ENCODE measurements at places on chromosomes 12 and 14. TPM values are rescaled to one million over a fixed set of nuclear protein-coding genes. Genes with fewer than 3 reads are reported as not detected.
A peak's percentile ranks its signal among the peaks of the same experiment; 100 is the strongest.

Gene PARP11
- 12.0 TPM for total RNA-seq

- H3K27ac ChIP-seq: no peak overlapping the region
- H3K4me1 ChIP-seq: peaks cover 3% of the 10 kb centered on the region
- H3K36me3 ChIP-seq: no peaks in the 10 kb centered on the region
- DNase-seq: no peak
- no peaks in the 10 kb centered on the region for H3K27me3 ChIP-seq
- no peak overlapping the region for H3K4me3 ChIP-seq
Measured at GRCh38 chr14:33568935-33569579, 381.8 kb downstream of the EGLN3 start.

GRCh38 chr12:109827566-109828550 lies 5.3 kb downstream of the TRPV4 start:
- peaks cover 22% of the 10 kb centered on the region for H3K4me1 ChIP-seq
- H3K36me3 ChIP-seq: no peaks in the 10 kb centered on the region
- no peak for DNase-seq
- H3K4me3 ChIP-seq: no peak overlapping the region
- peak overlapping the region; percentile 29 for H3K27ac ChIP-seq
- peaks cover 17% of the 10 kb centered on the region for H3K27me3 ChIP-seq

GRCh38 chr12:32988982-32989381 lies 92.4 kb upstream of the PKP2 start:
- no peaks in the 10 kb centered on the region for H3K27me3 ChIP-seq
- H3K36me3 ChIP-seq: no peaks in the 10 kb centered on the region
- no peak overlapping the region for H3K27ac ChIP-seq
- no peak for DNase-seq

Gene RNASE7
- not detected for total RNA-seq

Gene SSTR1
- 1.7 TPM for total RNA-seq

DNA sequence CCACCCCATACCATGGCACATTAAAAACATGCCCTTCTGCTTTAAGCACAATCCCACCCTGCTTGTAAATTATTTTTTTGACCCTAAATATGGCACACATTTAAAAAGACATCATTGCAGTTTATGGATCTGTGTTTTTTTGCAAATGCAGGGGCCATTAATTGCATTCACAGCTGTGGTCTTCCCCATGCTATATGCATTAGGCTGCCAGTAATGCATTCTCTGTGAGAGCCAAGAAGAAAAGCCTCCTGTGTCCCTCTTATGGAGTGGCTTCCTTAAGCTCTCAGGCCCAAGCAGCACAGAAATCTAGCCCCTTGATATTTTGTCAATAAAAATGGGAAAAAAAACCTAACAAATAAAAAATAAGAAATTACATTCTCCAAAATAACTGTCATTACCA lies 20.4 kb upstream of the COCH start:
- no peak overlapping the region for H3K27ac ChIP-seq
- H3K27me3 ChIP-seq: no peaks in the 10 kb centered on the region
- H3K36me3 ChIP-seq: no peaks in the 10 kb centered on the region

- no peaks in the 10 kb centered on the region for H3K36me3 ChIP-seq
- no peak overlapping the region for H3K4me3 ChIP-seq
- no peak for DNase-seq
- H3K27ac ChIP-seq: no peak overlapping the region
Measured at GRCh38 chr14:43790681-43791080, 716.4 kb downstream of the FSCB start.

DNA sequence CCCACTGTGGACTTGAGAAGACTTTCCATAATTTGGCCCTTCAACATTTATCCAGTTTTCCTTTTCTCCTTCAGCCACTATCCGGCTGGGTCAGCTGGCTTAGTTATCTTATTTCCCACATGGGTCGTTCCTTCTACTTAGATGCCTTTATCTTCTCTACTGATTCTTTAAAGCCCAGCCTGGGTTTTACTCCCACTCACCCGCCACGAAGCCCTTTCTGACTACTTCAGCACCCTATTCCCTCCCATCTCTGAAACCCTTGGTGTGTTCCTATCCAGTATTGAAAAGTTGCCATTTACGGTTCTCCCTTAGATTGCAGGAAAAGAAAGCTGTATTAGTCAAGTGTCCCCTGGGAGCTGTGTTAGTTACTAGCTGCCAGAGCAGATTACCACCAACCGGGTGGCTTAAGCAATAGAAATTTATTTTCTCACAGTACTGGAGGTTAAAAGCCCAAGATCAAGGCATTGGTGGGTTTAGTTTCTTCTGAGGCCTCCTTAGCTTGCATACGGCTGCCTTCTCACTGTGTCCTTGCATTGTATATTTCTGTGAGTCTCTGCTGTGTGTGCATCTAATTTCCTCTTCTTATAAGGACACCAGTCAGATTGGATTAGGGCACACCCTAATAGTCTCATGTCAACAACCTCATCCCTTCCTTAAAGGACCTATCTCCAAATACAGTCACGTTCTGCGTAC lies 105.5 kb downstream of the GPATCH2L start:
- H3K4me1 ChIP-seq: peaks cover 4% of the 10 kb centered on the region
- H3K27me3 ChIP-seq: no peaks in the 10 kb centered on the region
- H3K27ac ChIP-seq: no peak overlapping the region
- H3K36me3 ChIP-seq: no peaks in the 10 kb centered on the region
- H3K4me3 ChIP-seq: no peak overlapping the region

GRCh38 chr12:6608592-6609281 lies 1.6 kb upstream of the CHD4 start:
- peaks cover 11% of the 10 kb centered on the region for H3K36me3 ChIP-seq
- H3K27ac ChIP-seq: peak overlapping the region; percentile 95
- DNase-seq: no peak
- H3K4me3 ChIP-seq: no peak overlapping the region
- H3K4me1 ChIP-seq: peaks cover 47% of the 10 kb centered on the region

- DNase-seq: no peak
- no peak overlapping the region for H3K4me3 ChIP-seq
- H3K27me3 ChIP-seq: no peaks in the 10 kb centered on the region
Measured at GRCh38 chr14:97723819-97724218, 926.6 kb downstream of the VRK1 start.

DNA sequence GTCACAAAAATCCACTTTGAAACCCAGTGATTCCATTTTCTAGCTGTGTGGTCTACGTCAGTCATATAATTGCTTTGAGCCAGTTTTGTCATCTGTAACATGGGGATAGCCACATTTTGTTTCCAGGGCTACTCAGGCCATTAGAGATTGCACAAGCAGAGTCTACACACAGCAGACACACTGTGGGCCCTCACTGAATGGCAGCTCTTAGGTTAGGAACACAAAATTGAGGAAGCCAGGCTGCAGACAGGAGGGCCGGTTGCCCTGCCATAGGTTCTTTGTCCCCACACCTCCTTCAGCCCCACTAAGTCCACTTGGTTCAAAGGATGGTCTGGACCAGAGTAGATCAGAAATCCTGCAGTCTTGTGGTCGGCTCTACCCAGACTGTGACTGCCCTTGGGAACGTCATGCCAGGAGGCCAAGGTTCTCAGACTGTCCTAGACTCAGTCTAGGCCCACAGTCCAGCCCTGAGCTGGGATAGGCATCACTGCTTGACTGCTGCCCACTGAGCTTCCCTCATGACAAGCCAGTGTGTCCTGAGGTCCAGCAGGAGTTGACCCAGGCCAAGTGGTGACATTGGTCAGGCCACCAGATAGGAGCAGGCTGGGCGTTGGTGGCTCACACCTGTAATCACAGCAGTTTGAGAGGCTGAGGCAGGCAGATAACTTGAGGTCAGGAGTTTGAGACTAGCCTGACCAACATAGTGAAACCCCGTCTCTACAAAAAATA lies 3.8 kb upstream of the MYH7 start:
- no peaks in the 10 kb centered on the region for H3K27me3 ChIP-seq
- H3K4me1 ChIP-seq: peaks cover 43% of the 10 kb centered on the region
- no peaks in the 10 kb centered on the region for H3K36me3 ChIP-seq
- H3K4me3 ChIP-seq: no peak overlapping the region
- no peak for DNase-seq
